Activated naive CD4-positive, alpha-beta T cell (primary cell): ENCODE measurements at places on chromosomes 5 and 9.

- no peak for DNase-seq
Observed at GRCh38 chr5:131262953-131263541, 806 bp upstream of the CDC42SE2 start.

GRCh38 chr5:149940941-149941644 is 3.5 kb downstream of the PDE6A start:
- DNase-seq: no peak

GRCh38 chr5:157219491-157220271 is 39.0 kb downstream of the ITK start:
- no peak for DNase-seq

DNA sequence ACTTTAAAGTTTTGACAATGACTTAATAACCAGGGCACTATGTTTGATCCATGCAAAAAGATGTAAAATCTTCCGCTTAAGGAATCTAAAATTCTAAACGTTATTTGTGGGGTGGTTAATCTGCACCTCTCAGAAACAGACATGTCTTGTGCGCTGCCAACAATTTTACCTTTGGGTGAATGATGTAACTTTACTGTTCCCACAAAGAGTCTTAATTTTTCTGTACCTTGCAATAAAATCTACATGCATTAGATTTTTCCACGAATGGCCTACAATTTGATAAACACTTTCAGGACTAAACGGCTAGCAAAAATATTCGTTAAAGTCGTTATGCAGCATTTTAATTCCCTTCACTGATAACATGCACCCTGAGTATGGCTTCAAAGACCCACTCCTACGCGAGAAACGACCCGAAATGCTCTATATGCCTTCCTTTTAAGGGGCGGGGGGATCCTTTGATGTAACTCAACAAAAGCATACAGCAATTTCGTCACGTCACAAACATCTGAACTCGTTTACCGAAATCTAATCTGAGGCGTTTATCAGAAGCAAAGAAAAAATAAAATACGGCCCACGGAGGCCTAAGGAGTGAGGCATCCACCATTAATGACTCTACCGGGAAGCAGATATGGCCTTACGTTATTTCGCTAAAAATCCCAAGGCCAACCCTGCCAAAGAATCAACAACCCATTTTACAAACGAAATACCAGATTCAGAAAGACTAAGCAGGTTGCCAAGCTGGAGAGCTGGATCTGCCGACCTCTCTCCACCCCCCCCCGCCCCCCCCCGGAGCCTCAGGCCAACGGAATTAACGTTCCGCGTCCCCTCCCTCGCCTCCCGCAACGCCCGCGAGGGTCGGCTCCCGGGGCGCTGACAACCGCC is 621 bp downstream of the AK6 start:
- no peak for DNase-seq

DNA sequence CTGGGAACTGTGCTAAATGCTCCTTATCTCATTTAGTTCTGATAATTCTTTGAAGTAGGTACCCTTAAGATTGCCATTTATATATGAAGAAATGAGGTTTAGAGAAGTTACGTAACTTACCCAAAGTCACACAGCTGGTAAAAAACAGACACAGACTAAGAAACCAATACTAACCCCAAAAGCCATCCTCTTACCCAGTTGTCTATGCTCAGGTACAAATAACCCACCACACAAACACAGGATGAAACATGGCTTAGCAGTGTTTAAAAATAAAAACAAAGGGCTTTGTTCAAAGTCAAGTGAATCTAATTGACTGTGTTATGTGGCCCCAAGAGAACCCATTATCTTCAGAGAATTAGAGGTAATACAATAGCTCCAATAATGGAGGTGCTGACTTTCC is 37.0 kb upstream of the IL7R start:
- no peak for DNase-seq

- no peak for DNase-seq
Observed at GRCh38 chr5:91301106-91301846, 81.8 kb downstream of the ARRDC3 start.

DNA sequence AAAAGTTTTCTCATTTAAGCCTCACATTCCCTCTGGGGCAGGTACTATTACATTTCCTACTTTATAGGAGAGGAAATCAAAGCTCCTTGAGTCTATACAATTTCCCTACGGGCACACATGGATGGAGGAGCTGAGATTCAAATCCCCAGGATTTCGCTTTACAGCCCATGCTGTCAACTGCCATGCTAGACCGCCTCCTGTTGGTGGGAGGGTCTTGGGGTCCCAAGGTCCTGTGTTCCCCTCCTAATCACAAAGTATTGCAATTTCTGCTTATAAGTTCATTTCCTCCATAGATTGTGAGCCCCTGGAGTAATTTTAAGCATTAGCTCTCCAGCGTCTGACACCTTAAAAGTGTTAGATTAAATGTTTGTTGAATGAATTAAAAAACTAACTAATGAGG is 95.9 kb upstream of the SMARCA2 start:
- DNase-seq: no peak

DNA sequence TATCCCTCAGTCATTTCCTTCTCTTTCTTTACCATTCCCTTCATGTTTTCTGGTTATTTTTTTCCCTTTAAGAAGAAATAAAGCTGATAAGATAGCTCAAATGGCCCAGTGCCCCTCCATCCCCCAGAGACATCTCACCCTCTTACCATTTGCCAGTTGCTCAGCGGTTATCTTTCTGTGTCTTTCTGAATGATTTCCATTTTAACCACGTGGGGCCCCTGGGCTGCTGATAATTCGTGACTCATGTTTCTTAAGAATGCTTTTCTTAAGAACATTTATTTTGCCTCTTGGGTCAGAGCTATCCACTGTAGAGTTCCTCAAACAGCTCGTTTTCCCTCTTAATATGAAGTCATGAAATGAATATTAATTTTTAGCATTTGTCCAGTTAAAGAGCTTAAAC is 147.8 kb downstream of the MAST4 start:
- DNase-seq: no peak

GRCh38 chr5:73822989-73823339 is 197.0 kb downstream of the ARHGEF28 start:
- no peak for DNase-seq

DNA sequence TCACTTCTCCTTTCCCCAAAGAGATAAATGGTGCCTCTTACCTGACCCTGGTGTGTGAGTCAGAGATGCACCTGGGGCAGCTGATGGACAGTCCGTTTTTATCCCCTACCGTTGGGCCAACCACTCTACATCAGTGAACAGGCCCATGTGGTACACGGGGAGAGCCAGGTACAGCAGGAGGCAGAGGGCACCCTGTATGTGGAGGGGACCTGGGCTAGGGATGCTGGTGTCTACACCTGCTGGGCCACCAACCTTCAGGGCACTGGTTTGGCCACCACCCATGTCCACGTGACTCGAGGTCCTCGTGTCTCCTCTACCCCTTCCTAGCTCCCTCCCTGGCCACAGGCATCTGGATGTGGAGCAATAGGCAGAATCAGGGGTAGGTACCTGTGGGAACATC is 22.7 kb upstream of the ANXA6 start:
- no peak for DNase-seq

- DNase-seq: no peak
Observed at GRCh38 chr5:158461240-158461854, 602.4 kb upstream of the CLINT1 start.

- DNase-seq: no peak
Observed at GRCh38 chr5:42990892-42991291, 49.2 kb downstream of the ANXA2R start.

DNA sequence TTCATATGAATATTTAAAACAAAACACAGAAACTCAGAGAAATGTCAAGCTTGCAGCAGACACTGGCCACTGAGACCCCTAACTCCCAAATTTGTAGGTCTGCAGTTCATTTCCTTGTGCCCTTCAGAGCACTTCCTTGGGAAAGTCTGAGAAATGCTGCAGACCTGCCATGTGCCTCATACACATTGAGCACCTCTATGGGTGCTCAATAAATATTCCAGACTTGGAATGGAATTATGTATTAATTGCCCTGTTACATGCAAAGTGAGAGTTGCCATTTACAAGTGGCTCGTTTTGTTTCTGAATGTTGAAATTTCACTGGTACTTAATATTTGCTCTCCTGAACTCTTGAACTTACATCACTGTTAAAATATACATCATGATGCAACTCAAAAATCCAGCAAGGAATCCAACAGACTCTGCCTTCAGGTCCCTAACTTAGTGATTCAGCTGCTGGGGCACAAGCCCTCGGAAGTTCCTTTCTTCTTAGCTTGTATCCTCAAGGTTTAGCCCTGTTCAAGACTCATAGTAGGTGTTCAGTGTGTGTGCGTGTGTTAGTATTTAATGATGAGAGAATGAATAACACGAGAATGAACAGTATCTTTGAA is 90.6 kb downstream of the PTCD2 start:
- no peak for DNase-seq

DNA sequence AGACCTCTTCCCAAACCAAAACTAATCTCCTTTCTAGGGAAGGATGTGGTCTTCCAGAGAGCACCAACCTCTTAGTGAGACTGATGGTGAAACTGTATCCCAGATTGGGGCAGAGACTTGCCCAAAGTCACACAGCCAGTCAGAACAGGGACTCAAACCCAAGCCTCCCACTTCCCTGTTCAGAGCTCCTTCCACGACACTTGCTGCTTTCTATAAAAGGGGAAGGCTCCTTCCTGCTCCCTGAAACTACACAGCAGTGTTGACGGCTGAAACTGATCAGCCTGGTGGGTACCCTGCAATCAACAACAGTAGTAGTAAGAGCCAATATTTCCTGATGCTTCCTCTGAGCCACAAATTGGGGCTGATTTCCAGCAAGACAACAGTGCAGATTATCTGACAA is 1.5 kb downstream of the TOR2A start:
- DNase-seq: no peak

- no peak for DNase-seq
Observed at GRCh38 chr5:171997011-171997410, 9.4 kb downstream of the FBXW11 start.

GRCh38 chr5:149681922-149682321 is 48.2 kb upstream of the PPARGC1B start:
- no peak for DNase-seq

- no peak for DNase-seq
Observed at GRCh38 chr9:134028076-134028475, 2.8 kb downstream of the BRD3OS start.

GRCh38 chr9:81989700-81990099 is 1.1 kb downstream of the SPATA31D1 start:
- DNase-seq: no peak

DNA sequence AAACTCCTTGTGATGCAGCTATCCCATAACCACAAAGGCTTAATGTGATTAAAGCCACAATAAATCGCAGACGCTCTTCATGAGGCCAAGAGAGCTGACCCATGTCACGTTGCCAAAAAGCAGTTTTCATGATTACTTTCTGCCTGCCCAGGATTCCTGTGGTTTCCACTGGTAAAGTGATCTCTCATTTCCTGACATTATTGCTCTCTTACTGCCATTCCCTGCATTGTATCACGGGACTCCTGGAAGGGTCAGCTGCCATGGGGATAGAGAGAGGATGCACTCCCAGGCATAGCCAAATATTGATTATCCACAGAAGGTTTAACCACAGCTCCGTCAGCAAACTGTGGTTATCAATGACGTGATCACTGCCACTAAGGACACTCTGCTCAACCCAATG is 103.8 kb upstream of the SLC1A3 start:
- DNase-seq: no peak

GRCh38 chr5:54207566-54207965 is 102.8 kb downstream of the ARL15 start:
- DNase-seq: no peak

DNA sequence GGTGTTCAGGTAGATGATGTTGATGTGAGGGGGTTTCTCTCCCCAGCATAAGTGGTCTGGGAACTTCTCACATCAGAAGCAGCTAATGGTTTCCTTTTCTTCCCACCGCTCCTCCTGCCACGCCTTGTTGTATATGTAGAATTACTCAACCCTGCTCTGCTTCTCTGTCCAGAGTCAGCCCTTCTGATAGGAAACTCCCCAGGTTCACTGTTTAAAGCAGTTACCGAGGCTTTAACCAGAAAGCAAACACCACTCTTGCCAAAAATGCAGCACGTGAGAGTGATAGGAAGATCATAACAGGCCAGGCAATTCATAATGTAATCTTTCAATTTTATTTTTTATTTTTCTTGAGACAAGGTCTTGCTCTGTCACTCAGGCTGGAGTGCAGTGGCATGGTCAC is 10.5 kb upstream of the TMEM252 start:
- DNase-seq: no peak

DNA sequence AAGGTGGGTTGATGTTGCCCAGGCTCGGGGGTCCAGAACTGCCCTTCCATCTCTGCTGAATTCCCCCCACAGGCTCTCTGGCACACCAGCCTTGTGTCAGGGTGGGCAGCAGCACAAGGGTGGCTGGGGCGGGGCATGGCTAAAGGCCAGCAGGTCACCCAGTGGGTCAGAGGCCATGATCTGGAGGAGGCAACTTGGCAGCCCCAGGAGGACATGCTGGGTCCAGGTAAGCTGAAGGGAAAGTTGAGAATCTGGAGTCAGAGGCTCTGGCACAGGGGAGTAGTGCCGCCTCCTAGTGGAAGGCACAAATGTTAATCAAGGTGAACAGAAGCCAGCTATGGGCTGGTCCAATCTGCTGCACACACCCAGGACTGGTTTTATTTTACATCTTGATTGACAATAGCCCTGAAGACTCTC is 6.2 kb downstream of the TMEM8B start:
- DNase-seq: no peak

- no peak for DNase-seq
Observed at GRCh38 chr5:134328619-134329018, 38.4 kb downstream of the CDKL3 start.

GRCh38 chr5:34691326-34691725 is 35.2 kb downstream of the RAI14 start:
- DNase-seq: no peak

GRCh38 chr9:69317894-69318293 is 7.1 kb upstream of the ENTREP1 start:
- no peak for DNase-seq

- DNase-seq: no peak
Observed at GRCh38 chr5:101585366-101585765, 682.3 kb upstream of the ST8SIA4 start.

- no peak for DNase-seq
Observed at GRCh38 chr5:133106761-133107572, 55.2 kb downstream of the HSPA4 start.

DNA sequence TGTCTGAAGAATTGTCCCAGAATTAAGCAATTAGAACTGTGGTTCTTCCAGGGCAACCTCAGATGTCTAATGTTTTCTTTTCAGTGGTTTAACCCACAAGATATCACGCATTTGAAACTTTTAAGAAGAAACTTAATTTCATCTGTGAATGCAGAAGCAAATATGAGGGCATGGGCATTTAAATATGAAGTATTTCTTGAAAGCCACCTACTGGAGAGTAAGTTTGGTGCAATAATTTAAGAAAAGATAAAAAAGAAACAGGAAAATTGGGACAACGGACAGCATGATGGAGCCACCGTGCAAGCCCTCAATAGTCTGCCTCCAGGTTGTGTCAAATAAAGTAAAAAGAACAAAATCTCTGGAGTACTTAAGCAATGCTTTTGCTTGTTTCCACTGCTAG is 1.2 kb upstream of the CAPSL start:
- no peak for DNase-seq

DNA sequence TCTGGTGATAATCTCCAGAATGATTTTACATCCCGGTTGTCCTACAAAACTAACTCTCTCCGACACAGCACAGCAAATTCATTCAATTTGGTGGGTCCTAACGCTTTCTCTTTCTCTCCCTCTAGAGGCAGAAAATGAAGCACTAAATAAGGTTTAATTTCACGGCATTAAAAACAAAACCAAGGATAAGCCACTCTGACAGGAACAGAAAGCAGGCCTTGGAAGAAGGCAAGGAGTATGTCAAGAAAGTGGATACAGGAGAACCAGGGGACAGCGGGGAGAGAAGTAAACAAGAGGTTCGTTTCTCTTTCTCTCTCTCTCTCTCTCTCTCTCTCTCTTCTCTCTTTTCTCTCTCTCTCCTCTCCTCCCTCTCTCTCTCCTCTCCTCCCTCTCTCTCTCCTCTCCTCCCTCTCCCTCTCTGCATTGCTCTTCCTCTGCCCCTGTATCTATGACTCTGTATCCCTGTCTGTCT is 49.8 kb downstream of the EBF1 start:
- DNase-seq: no peak
